HS-27A (cell line): ENCODE measurements at places on chromosomes 7 and 10.
A peak's percentile ranks its signal among the peaks of the same experiment; 100 is the strongest.

DNA sequence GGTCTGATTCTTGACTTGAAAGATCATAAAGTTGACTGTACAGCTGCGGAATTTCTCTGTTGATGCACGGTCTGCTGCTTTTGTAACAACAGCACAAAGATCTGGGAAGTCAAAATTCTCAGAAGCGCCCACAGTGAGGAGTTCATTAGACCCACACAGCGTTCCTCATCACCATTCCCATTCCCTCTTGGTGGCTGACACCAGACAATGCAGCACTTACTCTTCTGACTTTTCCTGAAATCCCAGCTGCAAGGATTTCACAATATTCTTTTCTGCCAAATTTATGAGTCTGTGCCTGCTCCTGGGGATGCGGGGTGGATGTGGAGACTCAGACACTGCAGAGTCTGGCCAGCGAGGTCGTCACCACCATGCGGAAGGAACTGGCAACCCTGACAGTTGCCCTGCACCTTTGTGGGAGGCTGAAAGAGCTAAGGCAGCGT is 233.9 kb downstream of the FANK1 start:
- no peak for DNase-seq

- DNase-seq, result no peak
Observed at GRCh38 chr10:85926986-85927385, 439.6 kb downstream of the GRID1 start.

GRCh38 chr7:140745266-140746058 is 49.0 kb downstream of the NDUFB2 start:
- DNase-seq, result no peak

DNA sequence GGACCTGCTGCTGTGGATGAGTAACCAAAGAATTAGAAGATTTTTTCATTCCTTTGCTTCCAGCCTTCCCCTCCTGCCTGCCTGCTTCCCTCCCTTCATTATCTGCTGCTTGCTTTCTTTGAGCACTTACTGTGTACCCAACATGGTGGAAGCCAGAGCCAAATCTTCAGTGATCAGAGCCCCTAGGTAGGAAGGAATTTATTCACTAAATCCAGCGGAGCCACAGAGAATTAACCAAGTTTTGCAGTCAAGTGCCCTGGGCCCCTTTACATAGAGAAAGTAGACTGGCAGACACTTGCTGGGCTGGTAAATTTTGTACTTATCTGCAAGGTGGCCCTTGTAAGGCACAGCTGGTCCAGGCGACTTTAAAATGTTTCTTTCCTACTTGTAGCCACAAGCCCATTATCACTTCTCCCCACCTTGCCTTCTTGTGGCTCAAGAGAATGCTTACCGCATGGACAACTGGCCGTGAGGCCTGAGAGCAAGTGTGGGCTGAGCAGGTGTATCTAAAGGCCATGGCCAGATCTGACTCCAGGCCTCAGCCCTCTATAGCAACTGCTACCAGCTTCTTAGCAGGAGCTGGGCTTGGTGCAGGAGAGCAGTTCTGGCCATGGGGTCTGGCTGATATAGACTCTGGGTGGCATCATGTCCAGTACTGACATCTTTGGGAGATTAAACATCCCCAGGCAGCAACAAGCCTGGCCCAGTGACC is 11.1 kb downstream of the UNC5B start:
- DNase-seq, result no peak

GRCh38 chr7:152590481-152590880 is 85.5 kb downstream of the XRCC2 start:
- DNase-seq, result no peak

DNA sequence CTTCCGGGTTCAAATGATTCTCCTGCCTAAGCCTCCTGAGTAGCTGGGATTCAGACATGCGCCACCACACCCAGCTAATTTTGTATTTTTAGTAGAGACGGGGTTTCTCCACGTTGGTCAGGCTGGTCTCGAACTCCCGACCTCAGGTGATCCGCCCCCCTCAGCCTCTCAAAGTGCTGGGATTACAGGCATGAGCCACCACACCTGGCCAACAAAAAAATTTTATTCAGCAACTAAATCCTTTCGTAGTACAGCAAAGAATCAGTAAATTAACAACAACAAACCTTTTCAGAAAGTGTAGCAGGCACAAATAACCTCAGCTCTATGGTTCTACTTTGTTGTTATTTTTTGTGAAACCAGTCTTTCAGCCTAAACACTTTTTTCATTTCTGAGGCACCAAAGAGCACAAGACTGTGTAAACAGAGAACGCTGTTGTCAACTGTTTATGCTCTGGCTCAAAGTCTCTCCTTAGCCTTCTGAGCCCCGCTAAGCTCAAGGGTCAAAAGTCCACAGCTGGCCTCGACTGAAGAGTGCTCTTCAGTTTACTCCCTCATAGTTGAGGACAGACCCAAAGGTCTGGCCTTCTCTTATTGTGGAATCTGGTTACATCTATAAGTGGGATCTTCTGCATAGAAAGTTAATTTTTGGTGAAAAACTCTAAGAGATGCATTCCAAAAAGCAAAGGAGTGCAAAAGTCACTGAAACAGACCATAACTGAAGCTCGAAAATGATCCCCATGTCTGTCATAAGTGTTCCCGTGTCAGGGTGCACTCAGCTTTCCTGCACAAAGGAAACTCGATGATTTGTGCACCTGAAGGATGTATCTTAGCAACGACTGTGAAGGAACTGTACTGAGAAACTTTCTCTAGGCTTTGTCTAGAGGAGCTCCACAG is 24.6 kb upstream of the DDX50 start:
- no peak for DNase-seq

- no peak for DNase-seq
Observed at GRCh38 chr10:100847440-100847839, 65.3 kb upstream of the SLF2 start.

GRCh38 chr10:33623669-33624068 is 289.2 kb upstream of the NRP1 start:
- no peak for DNase-seq

DNA sequence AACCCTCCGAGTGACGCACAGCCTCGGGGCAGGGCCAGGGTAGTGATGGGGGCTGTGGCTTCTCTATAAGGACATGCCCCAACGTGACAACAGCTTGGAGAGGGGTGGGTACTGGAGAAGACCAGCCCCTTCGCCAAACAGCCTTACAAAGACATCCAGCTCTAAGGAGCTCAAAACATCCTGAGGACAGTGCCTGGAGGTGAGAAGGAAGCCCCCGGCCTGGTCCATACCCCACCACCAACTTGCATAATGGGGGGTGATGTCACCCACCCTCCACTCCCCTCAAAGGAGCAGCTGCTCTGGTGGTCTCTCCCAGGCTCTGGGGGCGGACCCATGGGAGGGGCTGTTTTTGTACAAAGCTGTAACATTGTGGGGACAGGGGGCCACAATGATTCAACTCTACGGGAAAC is 15.1 kb downstream of the PRSS2 start:
- DNase-seq, result no peak

DNA sequence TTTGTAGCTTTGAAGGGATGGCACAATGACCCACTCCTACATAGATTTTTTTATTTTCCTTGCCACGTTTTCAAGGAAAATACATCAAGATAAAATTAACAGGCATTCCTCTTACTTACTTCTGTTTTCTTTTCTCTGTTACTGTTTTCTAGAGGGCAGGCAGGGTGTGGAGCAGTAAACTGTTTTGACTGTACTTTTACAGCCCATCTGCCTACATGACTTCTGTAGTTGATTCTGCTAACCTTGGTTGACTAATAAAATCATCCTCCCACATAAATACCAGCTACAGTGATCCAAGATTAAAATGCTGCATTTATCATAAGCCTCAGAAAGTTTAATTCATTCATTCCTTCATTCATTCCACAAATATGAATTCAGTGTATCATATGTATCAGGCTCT is 158.5 kb downstream of the TRIL start:
- DNase-seq, result no peak

DNA sequence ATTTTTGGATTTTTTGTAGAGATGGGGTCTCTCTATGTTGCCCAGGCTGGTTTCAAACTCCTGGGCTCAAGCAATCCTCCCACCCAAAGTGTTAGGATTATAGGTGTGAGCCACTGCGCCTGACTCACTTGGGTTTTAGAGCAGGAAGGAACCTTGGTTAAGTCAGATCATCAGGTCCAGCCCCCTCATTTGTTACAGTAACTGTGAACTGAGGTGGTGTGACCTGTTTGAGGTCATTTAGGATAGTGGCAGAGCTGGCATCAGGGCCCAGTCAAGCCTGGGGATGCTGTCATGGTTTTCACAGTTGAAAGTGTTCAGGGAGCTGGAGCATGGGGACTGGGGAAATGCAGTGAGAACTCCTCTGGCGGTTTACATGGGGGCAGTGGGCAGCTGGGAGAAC is 159.6 kb downstream of the TAX1BP1 start:
- no peak for DNase-seq

DNA sequence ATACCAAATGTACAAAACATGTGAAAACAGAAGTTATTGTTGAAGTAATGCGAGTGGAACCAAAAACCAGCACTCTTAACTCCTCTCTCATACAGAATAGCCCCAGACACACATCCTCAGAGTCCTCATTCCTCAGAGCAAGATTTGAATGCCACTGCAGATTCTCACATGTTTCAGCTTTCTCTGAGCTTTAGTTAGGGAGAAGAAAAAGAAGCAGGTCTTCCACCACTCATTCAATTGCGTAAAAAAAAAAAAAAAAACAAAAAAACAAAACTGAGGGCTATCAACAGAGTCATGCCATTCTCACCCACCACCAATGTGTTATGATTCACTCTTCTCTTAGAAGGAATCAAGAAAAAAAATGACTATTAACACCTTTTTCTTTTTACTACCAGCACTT is 287.7 kb downstream of the IPMK start:
- no peak for DNase-seq

DNA sequence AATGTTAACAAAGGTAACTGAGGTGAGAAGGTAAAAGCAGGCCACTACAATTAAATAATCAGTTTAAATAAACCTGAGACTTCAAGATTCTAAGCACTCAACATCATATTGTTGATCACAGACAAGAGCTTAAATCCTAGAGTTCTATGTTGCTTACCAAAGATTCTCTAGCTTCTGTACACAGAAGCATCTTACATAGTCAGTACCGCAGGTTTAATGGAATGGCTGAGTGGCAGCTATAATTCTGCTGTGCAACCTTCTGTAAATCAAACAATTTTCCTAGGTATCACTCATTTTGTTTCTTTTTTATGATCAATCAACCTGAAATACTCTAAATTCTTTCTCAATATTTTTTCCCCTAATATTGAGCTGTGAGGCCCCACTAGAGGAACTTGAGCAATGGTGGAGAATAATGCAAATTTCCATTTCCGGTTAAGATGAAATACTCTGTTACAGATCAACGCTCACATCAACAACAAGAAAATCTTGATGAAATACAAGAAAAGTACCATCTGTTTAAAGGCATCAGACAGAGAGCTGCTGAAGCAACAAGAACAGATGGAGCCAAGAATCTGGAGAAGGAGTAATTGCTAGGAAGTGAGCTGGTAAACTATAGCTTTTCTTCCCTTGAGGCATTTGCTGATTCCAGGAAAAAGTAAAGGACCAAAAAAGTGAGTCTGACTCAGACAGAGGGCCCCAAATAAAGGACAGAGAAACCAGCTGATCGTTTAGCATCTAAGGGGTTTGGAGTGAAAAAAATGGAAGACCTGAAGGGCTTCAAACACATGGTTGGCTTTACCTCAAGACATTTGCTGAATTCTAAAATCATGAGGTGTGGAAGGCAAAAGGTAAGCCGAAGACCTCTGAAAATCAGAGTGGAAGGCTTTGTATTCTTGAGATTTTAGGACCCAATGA is 22.6 kb downstream of the PNPLA8 start:
- no peak for DNase-seq

- peak; percentile 3 for DNase-seq
Observed at GRCh38 chr7:129702316-129702715, 90.8 kb downstream of the NRF1 start.

- DNase-seq, result no peak
Observed at GRCh38 chr7:45240273-45240771, 82.7 kb downstream of the RAMP3 start.

GRCh38 chr10:60205741-60206140 is 183.9 kb downstream of the ANK3 start:
- no peak for DNase-seq

DNA sequence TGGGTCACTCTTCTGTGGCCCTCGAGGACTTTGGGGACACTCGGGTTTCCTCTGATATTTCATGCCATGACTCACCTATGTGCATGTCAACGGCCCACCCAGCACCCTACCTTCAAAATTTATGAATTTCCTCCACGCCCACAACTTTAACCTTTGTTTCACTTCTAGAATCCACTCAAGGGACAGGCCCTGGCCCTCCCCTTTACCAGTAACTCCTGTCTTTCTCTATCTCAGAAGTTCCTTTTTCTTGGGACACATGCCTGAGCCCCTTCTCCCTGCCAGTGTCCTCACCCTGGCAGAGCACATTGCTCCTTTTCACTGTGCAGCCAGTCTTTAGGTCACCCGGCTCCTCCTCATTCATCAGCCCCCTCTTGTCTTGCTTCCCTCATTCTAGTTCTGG is 282.5 kb upstream of the KLF6 start:
- no peak for DNase-seq

DNA sequence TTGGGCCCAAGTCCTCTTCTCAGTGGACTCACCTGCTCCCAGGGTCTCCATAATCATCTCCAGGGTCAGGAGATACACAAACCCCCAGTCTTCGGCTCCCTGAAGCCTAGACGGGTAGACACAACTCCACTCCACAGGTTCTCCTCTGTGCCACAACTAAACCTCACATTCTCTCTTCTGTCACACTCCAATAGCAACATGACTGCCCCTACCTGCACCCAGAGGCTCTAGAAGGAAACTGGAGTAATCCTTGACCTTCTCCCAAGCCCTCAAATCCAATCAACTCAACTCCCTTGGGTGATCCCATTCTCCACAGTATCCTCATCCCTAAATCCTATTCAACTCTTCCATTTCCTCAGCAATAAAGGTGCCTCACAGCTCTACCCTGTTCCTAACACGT is 16.2 kb downstream of the HNRNPF start:
- no peak for DNase-seq

GRCh38 chr7:94906065-94906851 is 1.1 kb upstream of the PPP1R9A start:
- DNase-seq, result no peak

GRCh38 chr10:12324530-12324929 is 24.8 kb upstream of the CAMK1D start:
- DNase-seq, result no peak

DNA sequence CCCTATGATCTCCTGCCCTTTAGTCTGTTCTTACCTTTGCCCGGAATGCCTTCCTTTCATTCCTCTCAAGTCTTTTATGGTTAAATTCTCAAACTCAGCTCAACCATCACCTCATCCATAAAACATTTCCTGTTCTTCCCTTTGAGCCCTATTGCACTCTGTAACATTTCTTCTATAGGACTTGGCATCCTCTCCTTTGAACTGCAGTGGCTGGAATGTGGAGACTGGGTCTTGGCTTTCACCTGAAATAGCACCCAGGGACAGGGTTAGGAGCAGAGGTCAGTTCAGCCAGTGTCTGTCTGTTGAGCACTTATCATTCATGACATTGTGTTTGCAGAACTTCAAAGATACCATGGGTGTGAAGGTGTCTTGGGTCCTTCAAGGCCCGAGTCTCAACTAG is 7.2 kb downstream of the NFE2L3 start:
- no peak for DNase-seq

- DNase-seq, result no peak
Observed at GRCh38 chr7:131326576-131326975, 1.1 kb upstream of the MKLN1 start.
